Right lobe of liver (tissue), 6 donors: ENCODE measurements at places on chromosomes 11 and 22. TPM values are rescaled to one million over a fixed set of nuclear protein-coding genes. Genes with fewer than 3 reads are reported as not detected.

DNA sequence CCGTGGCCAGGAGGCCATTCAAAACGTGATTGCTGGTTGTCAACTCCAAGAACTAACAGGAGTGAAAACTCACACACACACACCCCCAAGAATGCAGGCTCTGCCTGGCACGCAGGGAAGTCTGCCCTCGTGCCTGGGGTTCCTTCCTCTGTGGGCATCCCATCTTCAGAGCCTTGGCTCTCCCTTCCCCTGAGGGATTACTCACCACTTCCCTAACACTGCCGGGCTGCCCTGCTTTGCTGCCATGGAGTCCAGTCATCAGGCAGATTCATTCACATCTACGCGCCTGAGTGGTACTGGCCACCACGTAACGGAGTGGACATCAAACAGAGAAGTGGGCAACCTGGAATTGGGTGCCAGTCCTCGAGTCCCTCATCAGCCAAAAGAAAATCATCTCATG is 120.7 kb upstream of the TMEM45B start:
- H3K27me3 ChIP-seq, result no peaks in the 10 kb centered on the region
- H3K4me1 ChIP-seq, result peaks cover 4% of the 10 kb centered on the region
- H3K4me3 ChIP-seq, result no peak overlapping the region
- H3K27ac ChIP-seq, result no peak overlapping the region
- no peak for DNase-seq

DNA sequence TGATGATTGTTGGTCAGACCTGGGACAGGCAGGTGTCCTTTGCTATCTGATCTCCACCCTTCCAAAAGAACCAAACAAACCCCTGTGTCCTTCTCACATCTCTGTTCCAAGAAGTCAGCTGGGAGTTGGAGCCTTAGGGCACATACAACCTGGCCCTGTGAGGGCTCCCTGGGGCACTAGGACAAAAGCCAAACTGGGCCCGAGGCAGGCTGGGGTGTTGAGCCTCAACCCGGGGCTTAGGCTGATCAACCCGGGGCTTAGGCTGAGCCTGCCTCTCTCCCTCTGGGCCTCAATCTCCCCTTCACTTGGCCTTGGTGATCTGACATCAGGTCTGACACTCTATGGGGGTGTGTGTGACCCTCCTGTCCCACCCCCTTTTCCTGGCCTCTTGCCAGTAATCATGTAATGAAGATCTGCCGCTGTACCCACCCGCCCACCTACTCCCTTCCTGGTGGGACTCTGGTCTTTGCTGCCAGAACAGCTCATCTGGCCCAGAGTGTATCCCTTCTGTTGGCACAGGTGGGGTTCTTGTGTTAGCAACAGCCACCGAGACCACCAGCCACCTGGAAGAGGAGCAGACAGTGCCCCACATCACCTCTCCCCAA is 22.8 kb upstream of the UVRAG start:
- H3K27ac ChIP-seq, result no peak overlapping the region
- no peaks in the 10 kb centered on the region for H3K36me3 ChIP-seq
- no peaks in the 10 kb centered on the region for H3K27me3 ChIP-seq
- no peak overlapping the region for H3K4me3 ChIP-seq
- peaks cover 83% of the 10 kb centered on the region for H3K4me1 ChIP-seq

DNA sequence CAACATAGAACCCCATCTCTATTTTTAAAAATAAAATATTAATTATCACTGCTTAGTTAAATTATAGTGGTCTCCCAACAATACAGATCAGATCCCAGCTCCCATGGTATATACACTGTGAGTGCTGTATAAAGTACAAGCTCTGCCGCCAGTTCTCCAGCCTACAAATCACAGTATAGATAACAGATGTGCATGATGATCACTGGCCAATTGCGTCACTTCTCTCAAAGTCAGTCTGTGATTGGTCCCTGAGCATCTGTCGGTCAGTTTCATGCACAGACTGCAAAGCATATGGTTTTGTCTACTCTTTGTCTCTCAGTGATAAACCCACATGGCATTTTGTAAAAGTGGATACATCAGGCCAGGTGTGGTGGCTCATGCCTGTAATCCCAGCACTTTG is 15.7 kb downstream of the PPARA start:
- no peaks in the 10 kb centered on the region for H3K27me3 ChIP-seq
- DNase-seq, result no peak
- no peaks in the 10 kb centered on the region for H3K36me3 ChIP-seq
- no peak overlapping the region for H3K27ac ChIP-seq
- no peak overlapping the region for H3K4me3 ChIP-seq
- peaks cover 50% of the 10 kb centered on the region for H3K4me1 ChIP-seq

DNA sequence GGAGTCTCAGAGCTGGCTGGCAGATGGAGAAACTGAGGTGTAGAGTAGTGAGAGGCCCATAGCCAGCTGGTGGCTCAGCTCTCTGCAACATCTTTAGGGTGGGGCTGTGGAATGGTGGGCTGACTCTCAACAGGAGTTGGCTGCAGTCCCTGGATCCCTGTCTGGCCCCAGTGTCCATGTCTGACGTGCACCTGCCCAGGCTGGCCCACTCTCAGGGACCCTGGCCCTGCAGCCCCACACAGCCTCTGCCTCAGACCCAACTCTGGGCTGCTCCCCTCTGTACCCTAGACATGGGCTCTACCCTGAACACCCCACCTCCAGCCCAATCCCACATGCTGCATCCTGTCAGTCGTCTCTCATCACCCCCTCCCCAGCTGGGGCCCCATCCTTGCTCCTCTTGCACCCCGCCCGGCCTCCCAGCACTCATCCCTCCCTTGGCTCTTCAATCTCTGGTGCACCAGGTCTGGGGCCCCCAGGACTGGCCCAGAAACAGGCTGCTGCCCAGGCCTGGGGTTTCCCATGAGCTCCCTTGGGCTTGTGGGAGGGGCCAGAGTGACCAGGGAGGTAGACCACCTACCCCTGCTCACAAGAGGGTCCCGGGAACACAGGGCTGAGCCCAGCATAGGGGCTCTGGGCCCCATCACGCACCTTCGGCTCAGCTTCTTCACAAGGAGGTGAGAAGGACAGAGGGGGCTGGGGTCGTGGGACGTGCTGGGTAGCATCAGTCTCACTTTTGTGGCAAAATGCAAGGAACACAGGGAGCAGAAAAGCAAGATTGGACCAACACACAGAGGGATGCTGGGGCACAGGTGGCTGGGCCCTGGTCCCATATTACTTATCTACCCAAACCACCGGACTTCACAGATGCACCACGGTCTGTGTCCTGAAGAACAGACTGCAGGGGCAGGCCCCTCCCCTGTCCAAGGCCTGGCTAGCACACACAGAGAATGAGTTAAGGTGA is 31.5 kb downstream of the ARVCF start:
- no peaks in the 10 kb centered on the region for H3K27me3 ChIP-seq
- H3K4me3 ChIP-seq, result no peak overlapping the region
- DNase-seq, result peak; percentile 15
- H3K36me3 ChIP-seq, result no peaks in the 10 kb centered on the region
- H3K4me1 ChIP-seq, result no peaks in the 10 kb centered on the region
- H3K27ac ChIP-seq, result no peak overlapping the region

GRCh38 chr11:14727746-14728145 is 84.1 kb downstream of the PDE3B start:
- H3K36me3 ChIP-seq, result no peaks in the 10 kb centered on the region
- no peak overlapping the region for H3K4me3 ChIP-seq
- no peaks in the 10 kb centered on the region for H3K27me3 ChIP-seq
- H3K4me1 ChIP-seq, result no peaks in the 10 kb centered on the region

- no peaks in the 10 kb centered on the region for H3K4me1 ChIP-seq
- no peaks in the 10 kb centered on the region for H3K36me3 ChIP-seq
- DNase-seq, result no peak
- no peak overlapping the region for H3K4me3 ChIP-seq
Measured at GRCh38 chr11:35066783-35067423, 72.1 kb upstream of the CD44 start.

Gene CUL5
- 18.7 TPM for total RNA-seq
